ENCODE measurements at places on chromosomes 13 and 19.
A peak's percentile ranks its signal among the peaks of the same experiment; 100 is the strongest.

DNA sequence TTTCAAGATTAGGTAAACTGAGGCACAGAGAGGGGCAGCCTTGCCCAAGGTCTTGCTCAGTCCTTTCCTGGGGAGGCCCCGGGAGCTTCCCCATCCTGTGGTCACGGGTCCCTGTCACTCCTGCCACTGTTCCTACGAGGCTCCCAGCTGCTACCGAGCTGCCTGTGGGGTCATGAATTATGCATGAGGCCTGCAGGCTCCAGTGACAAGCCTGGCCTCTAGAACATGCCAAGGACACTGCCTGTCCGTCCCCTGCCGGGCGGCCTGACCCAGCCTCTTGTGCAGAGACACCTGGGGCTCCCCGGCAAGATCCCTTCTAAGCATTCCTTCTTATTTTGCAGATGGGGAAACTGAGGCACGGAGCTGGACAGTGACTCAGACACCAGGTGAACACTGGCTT lies 2.7 kb downstream of the FCHO1 start:
- no peak for DNase-seq

DNA sequence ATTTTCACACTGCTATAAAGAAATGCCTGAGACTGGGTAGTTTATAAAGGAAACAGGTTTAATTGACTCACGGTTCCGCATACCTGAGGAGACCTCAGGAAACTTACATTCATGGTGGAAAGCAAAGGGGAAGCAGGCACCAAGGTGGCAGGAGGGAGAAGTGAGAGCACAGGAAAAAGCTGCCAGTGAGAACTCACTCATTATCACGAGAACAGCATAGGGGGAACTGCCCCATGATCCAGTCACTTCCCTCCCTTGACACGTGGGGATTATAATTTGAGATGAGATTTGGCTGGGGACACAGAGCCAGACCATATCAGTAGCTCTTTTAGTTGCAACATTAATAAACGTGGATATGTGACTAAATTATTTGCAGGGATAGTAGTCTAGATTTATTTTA lies 4.3 kb upstream of the KCTD4 start:
- no peak for DNase-seq

DNA sequence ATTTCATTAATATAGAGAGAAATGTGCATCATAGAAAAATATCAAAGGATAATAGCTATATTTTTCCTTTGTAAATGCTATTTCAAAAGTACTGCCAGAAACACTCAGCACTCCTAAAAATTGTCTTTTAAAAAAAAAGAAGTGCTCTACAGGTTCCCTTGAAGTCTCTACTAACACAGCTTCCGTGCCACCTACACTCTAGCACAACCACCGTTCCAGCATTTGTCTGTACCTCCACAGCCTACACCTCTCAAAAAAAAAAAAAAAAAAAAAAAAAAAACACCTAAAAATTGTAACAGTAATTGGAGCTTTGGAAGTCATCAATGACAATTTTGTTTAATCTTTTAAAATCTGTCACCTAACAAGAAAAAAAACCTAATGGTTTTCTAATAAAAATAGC lies 485.6 kb downstream of the MYO16 start:
- no peak for DNase-seq

DNA sequence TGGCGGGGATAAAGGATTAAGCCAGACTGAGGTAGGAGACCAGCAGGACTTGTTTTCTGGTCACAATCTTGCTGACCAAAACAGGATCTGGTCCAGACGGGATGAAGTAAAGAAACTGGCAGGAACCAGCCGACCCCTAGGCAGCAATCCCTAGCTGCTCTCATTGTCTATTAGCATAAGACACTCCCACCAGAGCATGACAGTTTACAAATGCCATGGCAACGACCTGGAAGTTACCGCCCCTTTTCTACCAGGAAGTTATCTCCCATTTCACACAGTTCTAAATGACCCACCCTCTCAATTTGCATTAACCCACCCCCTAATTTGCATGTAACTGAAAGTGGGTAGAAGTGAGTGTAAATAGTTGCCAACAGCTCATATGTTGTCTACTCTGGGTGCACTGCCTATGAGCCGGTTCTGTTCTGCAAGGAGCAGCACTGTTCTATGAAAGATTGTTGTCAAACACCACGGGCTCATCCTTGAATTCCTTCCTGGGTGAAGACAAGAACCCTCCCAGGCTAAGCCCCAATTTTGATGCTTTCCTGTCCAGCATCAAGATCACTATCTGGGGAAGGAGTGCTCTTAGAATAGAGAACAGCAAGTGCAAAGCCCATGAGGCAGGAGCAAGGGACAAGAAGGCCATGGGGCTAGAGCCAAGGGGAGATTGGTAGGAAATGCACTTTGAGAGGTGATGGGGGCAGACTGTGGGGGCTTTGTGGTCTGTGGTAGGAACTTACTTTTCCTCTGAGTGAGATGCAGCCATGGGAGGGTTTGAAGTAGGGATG lies 13.9 kb upstream of the FBXO27 start:
- DNase-seq, result no peak

GRCh38 chr19:49264258-49264657 lies 60.7 kb downstream of the SLC6A16 start:
- no peak for DNase-seq

- DNase-seq, result no peak
Observed at GRCh38 chr13:59527500-59527899, 636.2 kb downstream of the DIAPH3 start.

GRCh38 chr19:49340069-49340864 lies 5.1 kb downstream of the CD37 start:
- DNase-seq, result no peak

GRCh38 chr13:72570019-72570418 lies 157.4 kb downstream of the MZT1 start:
- no peak for DNase-seq

DNA sequence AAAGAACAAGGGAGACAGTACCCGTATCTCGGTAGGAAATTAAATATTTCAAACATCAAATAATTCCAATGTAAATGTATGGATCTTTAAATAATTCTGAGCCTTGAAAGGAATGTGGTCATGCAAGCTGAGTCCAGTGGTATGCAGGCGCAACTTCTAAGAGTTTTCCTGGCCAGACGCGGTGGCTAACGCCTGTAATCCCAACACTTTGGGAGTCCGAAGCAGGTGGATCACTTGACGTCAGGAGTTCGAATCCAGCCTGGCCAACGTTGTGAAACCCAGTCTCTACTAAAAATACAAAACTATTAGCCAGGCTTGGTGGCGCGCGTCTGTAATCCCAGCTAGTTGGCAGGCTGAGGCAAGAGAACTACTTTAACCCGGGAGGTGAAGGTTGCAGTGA lies 1.1 kb upstream of the ZNF845 start:
- no peak for DNase-seq

DNA sequence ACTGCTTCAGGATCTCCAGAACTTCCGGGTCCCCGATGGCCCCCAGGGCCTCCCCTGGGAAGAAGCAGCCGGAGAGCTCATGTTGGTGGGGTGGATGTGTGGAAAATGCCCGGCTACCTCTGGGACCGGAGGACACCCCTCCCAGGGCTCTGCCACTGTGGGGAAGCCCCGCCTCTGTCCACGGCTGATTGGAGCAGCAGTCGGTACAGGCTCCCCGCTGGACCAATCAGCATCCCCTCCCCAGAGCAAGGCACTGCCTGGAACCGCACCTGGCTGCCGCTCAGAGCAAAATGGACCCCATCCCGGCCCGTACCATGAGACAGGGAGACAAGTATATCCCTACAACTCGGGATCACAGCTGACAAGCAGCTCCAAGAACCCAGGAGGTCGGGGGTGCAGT lies 6.4 kb downstream of the DOHH start:
- no peak for DNase-seq

- no peak for DNase-seq
Observed at GRCh38 chr13:63902141-63902540, 2486.5 kb upstream of the PCDH20 start.

DNA sequence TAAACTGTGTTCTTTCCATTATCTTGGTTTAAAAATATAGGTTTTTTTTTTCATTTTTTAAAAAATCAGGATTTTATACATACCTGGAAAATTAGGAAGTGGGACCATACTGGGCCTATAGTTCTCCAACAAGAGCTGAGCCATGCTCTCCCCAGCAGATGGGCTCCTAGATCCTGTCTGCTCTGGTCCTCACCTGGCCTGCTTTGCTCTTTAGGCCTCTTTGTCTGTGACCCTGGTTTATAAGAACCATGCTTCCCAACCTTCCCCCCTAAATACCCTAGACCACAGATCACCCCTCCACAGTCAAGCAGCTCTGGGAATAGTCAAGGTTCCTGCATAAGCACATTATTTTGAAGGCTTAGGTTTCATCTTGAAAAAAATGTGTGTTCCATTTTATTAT lies 185.0 kb upstream of the TSHZ3 start:
- no peak for DNase-seq

DNA sequence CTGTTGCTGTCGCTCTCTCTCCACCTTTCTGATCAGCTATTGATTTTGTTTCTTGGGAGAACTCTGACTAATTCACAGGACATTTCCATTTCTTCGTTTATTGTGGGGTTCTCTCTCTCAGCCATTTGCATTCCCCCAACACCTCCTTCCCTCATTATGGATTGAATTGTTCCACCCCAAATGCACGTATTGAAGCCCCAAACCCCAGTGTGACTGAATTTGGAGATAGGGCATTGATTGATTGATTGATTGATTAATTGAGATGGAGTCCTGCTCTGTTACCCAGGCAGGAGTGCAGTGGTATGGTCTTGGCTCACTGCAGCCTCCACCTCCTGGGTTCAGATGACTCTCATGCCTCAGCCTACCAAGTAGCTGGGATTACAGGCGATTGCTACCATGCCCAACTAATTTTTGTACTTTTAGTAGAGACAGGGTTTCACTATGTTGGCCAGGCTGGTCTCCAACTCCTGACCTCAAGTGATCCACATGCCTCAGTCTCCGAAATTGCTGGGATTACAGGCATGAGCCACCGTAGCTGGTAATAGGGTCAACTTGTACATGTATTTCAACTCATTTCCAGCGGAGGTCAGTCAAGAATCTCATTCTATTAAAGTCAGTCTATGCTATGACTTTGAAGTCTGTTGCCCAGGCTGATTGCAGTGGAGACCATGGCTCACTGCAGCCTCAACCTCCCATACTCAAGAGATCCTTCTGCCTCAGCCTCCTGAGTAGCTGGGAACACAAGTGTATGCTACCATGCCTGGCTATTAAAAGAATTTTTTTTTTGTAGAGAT lies 13.6 kb downstream of the NFILZ start:
- DNase-seq, result no peak

DNA sequence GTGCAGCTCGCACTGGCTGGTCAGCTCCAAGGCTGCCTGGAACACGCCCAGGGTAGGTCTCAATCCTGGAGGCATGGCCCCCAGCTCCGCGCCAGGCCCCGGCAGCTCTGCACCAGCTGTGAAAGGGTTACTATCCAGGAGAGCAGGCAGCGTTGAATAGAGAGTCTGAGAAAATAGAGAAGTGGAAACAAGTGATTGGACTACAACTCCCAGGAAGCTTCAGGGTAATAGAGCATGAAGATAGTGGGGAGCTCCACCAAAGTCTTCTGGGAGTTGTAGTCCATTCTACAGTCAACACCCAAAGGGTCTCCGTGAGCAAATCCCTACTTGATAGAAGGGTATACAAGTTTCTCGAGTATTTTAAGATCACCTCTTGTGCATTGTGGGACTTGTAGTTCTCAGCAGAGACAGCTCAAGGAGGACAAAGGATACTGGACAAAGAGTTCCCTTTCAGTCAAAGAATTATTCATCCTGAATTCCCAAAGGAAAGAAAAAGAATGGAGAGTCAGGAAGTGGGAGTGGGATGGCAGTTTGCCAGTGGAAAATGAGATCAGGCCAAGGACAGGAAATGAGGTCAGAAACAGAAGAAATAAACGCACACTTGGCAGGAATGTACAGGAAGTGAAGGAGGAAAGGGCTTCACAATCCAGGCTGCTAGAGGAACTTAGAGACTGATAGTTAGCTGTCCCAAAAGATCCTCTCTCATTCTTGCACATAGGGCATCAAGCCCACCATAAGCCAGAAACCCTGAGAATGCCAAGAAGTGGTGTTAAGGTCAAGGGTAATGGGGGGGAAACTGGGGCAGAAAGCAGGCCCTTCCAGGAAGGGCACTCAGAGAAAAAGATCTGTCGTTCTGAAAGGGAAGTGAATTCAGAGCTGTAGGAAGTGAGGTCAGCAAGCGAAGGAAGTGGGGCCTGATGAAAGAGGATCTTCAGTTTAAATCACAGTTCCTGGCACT lies 5.5 kb upstream of the MAMSTR start:
- DNase-seq, result peak; percentile 79

DNA sequence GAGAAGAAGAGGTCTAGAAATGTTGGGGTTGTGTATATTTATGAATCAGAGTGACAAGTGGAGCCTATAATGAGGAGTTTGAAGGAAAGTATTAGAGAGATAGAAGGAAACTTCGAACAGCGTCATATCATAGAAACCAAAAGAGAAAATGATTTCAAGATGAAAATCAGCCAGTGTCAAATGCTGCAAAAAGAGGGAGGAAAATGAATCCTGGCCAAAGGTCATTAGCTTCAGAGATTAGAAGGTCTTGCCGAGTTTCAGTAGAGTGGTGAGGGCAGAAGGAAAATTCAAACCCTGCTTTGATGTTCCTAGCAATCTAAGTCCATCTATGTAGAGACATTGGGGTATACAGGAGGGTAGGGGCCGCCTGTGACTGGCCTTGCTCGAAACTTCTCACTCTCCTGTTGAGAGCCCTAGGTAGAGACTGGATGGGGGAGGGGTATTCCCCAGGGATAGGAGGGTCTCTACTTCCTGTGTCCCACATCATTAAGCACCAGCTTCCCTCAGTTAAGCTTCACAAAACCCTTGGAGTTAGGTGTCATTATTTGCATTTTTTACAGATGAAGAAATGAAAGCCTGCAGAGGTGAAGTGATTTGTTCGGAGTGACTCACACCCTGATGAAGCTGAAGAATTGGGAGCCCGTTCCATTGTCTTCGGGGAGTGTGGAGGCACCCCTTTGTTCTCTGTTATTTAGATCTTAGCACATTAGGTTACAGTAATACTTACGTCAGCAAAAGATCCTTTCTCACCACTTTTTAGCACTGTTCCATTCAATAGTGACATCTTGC lies 62.8 kb downstream of the FGF9 start:
- no peak for DNase-seq

- no peak for DNase-seq
Observed at GRCh38 chr19:23365222-23365621, 30.0 kb downstream of the ZNF91 start.

GRCh38 chr13:109785141-109785891 lies 1.1 kb downstream of the IRS2 start:
- DNase-seq, result peak; percentile 65

DNA sequence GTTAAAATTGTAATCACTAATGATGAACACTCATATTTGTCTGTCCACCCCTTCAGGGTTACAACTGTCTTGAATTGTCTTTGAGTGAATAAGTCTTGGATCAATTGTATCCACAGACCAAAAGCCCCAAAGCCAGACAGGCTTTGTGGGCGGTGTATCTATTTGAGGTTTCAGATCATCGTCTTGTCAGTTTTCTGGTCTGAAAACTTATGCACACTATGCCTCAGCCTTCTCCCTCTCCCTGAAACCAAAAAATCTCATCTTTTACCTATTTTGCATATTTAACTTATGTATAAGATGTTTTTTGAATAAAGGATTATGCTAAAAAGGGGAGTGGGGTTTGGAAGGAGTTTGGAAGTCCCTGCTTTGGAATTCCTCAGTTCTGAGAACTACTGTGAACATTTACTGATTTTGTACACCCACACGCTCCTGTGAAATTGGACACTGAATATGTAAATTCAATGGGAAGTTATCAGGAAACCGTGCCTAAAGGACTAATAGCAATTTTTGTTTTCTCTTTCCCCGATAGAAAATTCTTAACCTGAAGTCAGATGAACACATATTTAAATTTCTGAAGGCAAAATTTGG lies 52.1 kb downstream of the DPY19L3 start:
- DNase-seq, result no peak

- no peak for DNase-seq
Observed at GRCh38 chr19:56301155-56301554, 13.5 kb downstream of the ZSCAN5A start.

- no peak for DNase-seq
Observed at GRCh38 chr13:59441596-59442280, 722.0 kb downstream of the DIAPH3 start.

Measured in AG10803 (cell line).